Aortic smooth muscle cell (primary cell): ENCODE measurements at places on chromosomes 4 and X. TPM values are rescaled to one million over a fixed set of nuclear protein-coding genes. Genes with fewer than 3 reads are reported as not detected.

CT47B1 gene
- not detected in 2 replicates for total RNA-seq

GATA1 gene
- total RNA-seq = not detected in 2 replicates

CLNK gene
- total RNA-seq = not detected in 2 replicates

NLGN4X gene
- 0.92 and 2.0 TPM in 2 replicates for total RNA-seq

S100G gene
- not detected in 2 replicates for total RNA-seq

SMIM10 gene
- total RNA-seq = 6.8 and 9.2 TPM in 2 replicates

GAGE12H gene
- not detected in 2 replicates for total RNA-seq

ENOPH1 gene
- total RNA-seq = 45.8 and 54.0 TPM in 2 replicates

RIPPLY1 gene
- not detected in 2 replicates for total RNA-seq

MAGEB2 gene
- total RNA-seq = not detected in 2 replicates

MCUB gene
- total RNA-seq = 18.2 and 21.1 TPM in 2 replicates

GABRG1 gene
- not detected in 2 replicates for total RNA-seq

NALF2 gene
- not detected in 2 replicates for total RNA-seq

KLKB1 gene
- 0.19 and 0.26 TPM in 2 replicates for total RNA-seq

CENPVL1 gene
- total RNA-seq = not detected in 2 replicates

CXCL10 gene
- total RNA-seq = not detected in 2 replicates

RS1 gene
- not detected in 2 replicates for total RNA-seq

TLR1 gene
- total RNA-seq = 2.6 and 4.9 TPM in 2 replicates

GRIA3 gene
- total RNA-seq = 5.0 and 7.4 TPM in 2 replicates

FOXR2 gene
- total RNA-seq = not detected in 2 replicates

PABPC1L2B gene
- total RNA-seq = not detected in 2 replicates

SPANXN4 gene
- total RNA-seq = not detected in 2 replicates

PPEF1 gene
- under 0.01 TPM in 1 of 2 replicates, not detected in the other for total RNA-seq

CCKAR gene
- total RNA-seq = 0.13 TPM in 1 of 2 replicates, not detected in the other

SH3TC1 gene
- 15.2 and 18.4 TPM in 2 replicates for total RNA-seq

SLC16A2 gene
- total RNA-seq = 4.1 and 5.0 TPM in 2 replicates

CLDN2 gene
- total RNA-seq = not detected in 2 replicates

XK gene
- total RNA-seq = 0.06 and 0.13 TPM in 2 replicates

SULT1B1 gene
- total RNA-seq = 3.0 and 4.6 TPM in 2 replicates

KIAA1210 gene
- total RNA-seq = not detected in 2 replicates

PIR gene
- 14.5 and 15.5 TPM in 2 replicates for total RNA-seq
